ENCODE measurements at places on chromosomes 16 and 17. TPM values are rescaled to one million over a fixed set of nuclear protein-coding genes. Genes with fewer than 3 reads are reported as not detected.

The OTOP3 gene
- total RNA-seq, result not detected

The ALDH3A1 gene
- not detected for total RNA-seq

GRCh38 chr17:79457889-79458288 lies 153.0 kb downstream of the RBFOX3 start:
- no peak for DNase-seq

- DNase-seq, result peak; percentile 25
Measured at GRCh38 chr17:9386401-9386800, 189.2 kb downstream of the STX8 start.

GRCh38 chr16:10009684-10010083 lies 172.5 kb downstream of the GRIN2A start:
- DNase-seq, result no peak

DNA sequence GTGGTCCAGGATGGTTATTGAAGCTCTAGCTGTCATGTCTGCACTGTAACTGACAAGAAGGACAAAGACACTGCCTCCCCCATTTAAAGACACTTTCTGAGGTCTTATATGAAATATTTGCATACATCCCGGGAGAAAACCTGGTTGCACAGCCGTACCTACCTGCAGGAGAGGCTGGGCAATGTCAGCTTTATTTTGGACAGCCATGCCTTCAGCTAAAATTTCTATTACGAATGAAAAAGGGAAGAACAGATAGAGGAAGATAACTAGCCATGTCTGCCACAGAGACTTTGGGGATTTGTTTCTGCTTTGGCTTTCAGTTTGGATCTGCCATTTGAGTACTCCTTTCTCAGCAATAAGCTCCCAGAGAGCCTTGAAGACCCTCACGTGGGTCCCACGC lies 19.0 kb downstream of the SLC7A6 start:
- no peak for DNase-seq

Data from RPMI7951 (cell line).